ENCODE measurements at places on chromosomes 6 and 20.
A peak's percentile ranks its signal among the peaks of the same experiment; 100 is the strongest.

- no peak for DNase-seq
Observed at GRCh38 chr6:91506509-91506908, 919.6 kb upstream of the MAP3K7 start.

DNA sequence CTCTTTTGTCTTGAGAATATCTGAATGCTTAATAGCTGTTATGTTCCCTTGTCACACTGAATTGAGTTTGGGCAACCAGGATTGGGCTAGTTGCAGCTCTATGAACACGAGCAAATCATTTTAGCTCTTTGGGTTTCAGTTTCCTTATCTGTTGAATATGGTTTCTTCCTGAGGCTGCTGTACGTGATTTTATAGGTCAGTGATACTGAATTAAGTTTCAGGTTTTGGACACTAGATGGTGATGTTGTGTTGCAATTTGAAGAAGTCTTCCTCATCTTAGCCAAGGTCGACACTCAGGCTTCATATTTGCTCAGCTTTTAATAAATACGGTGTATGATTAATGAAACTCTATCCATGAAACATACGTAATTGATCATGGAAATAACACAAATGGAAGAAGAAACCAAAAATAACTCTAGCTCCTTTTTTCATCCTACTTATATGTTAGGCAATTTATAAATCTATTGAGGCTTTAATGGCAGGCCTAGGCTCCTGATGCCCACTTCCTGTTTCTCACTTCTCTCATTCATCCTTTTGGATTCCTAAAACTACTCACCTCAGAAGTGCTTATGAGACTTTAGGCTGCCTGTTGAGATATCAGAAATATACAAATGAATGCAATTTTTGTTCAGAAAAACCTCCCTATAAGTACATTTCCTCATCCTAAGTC lies 354.1 kb upstream of the MAP3K7 start:
- peak; percentile 65 for DNase-seq

DNA sequence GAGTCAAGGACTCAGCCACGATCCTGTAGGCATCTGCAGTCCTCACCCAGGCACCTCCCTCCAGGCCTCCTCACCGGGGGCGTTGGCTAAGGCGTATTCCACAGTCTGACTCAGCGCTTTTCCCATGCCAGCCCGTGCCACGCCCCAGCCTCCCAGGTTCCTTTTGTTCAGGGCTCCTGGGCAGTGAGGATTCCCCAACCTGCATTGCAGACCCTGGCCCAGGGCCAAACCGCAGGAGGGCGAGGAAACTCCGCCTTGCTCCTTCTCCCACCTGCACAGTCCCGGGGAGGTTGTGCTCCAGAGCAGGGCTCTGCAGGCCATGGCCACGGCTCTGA lies 202.8 kb upstream of the CST7 start:
- DNase-seq, result no peak

DNA sequence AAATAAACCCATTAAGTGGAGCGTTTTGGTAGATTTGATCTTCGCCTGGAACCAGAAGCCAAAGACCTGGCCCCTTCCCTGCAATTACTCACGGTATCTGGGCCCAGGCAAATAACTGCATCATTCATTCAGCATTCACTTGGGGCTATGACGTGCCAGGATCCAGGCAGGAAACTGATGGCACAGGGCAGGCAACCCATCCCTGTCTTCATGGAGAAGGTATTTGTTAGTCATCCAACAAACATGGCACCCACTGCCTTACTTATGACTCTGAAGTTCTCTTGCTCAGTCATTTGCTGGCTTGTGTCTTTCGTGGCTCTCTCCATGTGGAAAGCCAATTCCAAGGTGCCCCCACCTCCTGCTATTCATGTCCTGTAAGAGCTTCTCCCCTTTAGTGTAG lies 232.4 kb downstream of the BMP7 start:
- DNase-seq, result no peak

DNA sequence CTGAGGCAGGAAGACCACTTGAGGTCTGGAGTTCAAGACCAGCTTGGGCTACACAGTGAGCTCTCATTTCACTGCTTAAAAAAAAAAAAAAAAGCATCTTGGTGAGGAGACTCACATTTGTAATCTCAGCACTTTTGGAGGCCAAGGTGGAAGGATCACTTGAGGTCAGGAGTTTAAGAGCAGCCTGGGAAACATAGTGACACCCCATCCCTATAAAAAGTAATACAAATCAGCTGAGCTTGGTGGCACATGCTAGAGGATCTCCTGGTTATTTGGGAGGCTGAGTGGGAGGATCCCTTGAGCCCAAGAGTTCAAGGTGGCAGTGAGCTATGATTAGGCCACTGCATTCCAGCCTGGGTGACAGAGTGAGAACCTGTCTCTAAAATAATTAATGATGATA lies 29.4 kb upstream of the SYNCRIP start:
- no peak for DNase-seq

- DNase-seq, result no peak
Observed at GRCh38 chr6:76275746-76276145, 203.3 kb upstream of the IMPG1 start.

DNA sequence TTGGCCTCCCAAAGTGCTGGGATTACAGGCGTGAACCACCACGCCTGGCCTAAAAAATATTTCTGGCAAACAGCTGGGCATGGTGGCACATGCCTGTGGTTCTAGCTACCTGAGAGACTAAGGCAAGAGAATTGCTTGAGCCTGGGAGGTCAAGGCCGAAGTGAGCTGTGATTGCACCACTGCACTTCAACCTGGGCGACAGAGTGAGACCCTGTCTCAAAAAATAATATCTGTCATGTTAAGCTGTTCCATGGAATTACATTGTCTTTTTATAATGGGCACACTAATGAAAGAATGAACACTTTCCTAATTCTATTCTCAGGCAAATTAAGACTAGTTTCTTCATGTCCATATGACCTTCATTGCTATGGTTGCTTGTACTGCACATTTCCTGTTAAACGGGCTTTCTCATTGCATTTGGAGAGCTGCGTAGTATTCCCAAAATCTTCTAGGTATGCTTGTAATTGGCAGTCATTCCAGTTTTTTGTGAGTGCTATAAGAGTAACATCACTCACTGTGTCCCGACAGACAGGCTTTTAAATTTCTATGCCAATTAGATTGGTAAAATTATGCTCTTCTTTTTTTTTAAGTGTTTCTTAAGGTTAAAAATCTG lies 12.1 kb downstream of the AMD1 start:
- no peak for DNase-seq

DNA sequence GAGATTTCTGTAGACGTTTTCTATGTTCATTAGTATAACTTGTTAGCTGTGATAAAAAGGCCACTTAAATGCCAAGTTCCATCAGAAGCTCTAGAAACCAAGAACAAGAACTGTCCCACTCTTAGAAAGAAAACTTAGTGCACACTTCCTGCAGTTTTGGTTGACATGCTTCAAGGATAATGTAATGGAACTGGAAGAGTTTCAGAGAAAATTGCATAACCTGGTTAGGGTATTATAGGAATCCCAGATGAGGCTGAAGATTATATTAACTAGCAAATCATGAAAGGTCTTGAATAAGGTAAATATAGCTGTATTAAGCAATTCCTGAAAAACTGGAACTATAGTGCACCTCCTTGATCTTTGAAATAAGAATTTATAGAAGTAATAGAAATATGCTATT lies 1.8 kb upstream of the PHACTR2 start:
- no peak for DNase-seq

GRCh38 chr6:9503111-9503761 lies 911.6 kb downstream of the TFAP2A start:
- no peak for DNase-seq

All from pons (tissue), 1 donor.